CD4-positive, alpha-beta memory T cell (primary cell): ENCODE measurements at places on chromosomes 1 and 21.

DNA sequence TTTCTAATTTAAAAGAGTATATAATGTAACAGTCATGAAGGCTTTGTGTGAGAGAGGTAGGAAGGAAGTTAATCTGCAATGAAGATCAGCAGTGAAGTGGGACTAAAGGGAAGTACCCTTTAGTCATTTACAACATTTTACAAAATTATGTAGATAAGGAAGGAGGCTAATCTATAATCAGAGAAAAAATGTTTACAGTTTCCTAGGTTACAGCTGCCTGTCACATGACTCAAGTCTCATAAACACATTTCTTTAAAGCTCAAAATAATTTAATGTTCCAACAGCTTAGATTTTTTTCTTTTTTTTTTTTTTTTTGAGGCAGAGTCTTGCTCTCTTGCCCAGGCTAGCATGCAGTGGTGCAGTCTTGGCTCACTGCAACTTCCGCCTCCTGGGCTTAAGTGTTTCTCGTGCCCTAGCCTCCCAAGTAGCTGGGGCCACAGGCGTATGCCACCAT, 26.2 kb upstream of the CAP1 start:
- DNase-seq: peak; percentile 38

DNA sequence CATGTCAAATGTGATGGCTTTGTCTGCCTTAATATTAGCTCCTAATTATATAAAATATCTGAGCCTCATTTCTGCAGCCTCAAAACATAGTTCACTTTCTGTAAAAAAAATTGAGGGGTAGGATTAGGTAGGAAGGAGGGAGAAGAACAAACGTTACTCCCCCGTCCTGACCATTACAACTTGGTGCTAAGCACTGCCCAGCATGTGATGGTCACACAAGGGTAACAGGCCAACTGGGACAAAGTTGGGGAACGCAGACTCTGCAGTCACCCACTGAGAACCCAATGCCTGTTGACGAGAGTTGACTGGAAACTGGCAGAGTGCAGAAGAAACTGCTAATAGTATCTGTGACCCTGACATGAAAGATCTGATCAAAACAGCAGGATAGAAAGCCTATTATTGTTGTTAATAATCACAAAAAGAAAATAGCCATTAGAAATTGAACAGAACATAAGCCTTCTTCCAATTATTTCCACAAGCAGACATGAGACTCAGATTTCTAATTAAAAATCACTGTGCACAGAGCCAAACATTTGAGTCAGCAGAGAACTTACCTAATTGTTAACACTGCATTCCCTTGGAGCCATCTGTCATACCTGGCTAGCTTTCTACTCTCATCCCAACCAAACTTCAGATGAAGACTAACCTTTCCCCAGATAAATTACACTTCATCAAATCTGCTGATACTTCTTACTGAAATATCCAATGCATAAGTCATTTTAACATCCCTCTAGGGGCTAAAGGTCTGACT, 5.5 kb downstream of the SORT1 start:
- no peak for DNase-seq

GRCh38 chr1:218741852-218742251, 396.7 kb downstream of the TGFB2 start:
- no peak for DNase-seq

DNA sequence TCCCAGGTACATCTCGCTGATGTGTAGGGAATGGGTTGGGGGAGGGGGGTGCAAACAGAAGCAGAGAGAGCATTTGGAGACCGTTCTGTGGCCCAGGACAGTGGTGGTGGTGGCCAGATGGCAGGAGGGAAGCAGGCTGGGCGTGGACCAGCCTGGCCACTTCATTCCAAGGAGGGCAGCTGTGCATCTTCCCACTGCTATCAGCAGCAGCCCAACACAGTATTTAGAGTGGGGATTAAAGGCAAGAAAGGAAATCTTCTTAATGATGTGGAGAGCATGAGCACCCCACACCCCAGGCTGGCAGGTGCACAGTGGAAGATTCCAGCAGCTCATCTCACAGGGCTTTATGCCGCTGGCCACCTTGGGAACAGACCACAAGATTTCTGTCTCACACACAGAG, 198.7 kb downstream of the NPHP4 start:
- no peak for DNase-seq

DNA sequence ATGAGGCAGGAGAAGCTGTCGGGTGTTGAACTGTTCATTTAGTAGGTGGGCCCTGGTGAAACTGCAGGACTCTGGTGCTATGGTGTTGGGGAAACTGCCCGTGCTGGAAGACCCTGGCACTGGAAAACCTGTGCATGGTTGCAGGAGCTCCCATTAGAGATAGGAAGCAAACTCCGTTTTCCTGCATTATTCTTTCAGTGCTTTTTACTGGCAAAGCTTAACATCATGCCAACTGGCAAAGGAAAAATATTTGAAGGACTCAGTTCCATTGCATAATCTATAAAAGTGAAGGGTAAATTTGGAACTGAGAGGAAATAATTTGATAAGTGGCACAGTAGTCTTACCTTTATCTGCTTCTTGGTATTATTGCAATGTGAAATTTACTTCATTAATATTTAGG, 31.7 kb upstream of the MPC2 start:
- DNase-seq: no peak

DNA sequence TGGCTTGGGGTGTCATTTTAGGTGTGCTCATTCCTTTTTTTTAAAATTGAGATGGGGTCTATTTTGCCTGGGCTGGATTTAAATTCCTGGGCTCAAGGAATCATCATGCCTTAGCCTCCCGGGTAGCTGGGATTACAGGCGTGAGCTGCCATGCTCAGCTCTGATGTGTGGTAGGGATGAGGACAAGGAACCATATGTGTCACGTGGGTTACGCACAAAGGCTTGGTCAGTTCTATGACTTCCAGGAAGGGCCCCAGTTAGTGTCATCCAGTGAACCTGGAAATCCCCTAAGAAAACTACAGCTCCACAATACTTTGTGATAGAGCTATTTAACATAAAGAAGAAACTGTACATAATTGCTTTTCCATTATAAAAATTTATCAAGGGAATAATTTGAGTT, 6.7 kb upstream of the METTL25B start:
- DNase-seq: no peak

GRCh38 chr1:31765041-31765467, 914 bp upstream of the ADGRB2 start:
- no peak for DNase-seq

GRCh38 chr1:235504122-235504493, at the start of gene B3GALNT2:
B3GALNT2 (minus strand) TSS chr1:235504452; CDS start chr1:235504252, 200 bp downstream.
- DNase-seq: no peak

DNA sequence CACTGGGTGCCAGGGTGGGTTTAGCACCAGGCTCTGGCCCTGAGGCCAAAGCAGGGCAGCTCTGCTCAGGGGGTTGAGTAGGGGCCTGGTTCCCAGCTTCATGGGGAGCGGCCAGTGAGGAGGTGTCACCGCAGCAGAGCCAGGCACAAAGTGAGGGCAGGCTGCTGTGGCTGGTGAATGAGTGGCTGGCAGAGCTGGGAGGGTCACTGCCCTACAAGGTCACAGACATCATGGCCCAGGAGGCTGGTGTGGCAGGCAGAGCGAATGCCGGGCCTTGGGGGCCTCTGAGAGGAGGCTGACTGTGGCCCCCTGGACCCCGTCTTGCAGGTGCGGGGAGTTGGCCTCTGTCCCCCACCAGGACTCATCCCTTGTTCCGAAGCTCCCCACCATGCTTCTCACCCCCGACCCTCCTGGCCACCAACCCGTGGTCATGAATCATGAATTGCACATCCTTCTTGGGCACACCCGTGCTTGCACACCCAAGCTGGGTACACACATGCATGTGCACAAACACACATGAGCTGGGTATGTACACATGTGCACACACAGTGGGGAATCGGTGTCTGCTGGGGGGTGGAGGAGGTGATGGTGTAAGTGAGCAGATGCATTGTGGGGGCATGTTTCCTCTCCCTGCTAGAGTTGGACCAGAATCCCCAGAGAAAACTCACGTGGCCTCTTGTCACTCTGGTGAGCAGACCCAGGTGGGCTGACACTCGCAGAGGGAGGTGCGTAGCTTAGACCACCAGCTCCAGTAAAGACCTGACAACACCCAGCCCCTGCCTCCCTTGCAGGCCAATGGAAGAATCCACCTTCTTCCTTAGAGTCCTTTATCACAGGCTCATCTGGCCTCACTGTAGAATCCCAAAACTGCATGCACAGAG, 4.8 kb upstream of the GNB1 start:
- DNase-seq: no peak

- peak; percentile 41 for DNase-seq
These were observed 653 bp downstream of the FNDC10 start for GRCh38 chr1:1599030-1599934.

DNA sequence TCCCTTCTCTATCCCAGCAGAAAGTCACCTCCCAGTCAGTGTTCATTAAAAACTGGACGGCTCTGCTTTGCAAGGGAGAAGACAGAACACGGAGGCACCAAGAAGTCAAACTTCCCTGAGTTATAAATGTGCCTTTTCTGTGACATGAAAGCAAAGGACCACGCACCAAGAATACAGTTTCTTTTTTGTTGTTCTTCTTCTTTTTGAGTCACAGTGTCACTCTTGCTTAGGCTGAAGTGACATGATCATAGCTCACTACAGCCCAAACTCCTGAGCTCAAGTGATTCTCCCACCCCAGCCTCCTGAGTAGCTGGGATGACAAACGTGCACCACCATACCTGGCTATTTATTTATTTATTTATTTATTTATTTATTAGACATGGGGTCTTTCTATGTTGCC, 22.7 kb downstream of the GLUL start:
- no peak for DNase-seq

DNA sequence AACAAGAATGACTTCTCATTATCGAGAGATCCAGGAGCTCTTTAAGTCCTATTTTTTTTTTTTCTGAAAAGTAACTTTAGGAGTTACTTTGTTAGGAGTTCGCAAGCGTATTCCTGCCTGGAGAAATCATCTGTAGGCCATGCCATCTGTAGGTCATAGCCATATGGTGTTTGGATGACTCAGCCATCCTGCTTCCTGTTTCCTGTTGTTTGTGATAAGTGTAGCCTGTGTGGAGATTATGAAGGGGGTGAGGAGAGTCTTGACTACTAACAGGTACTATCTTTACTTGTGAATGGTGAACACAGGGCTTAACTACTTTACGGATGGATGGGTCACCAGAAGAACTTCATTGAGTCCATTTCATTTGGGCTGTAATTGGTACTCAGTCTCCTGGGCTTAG, 327.2 kb downstream of the PTPRU start:
- DNase-seq: no peak

- no peak for DNase-seq
These were observed 26.2 kb downstream of the RNF187 start for GRCh38 chr1:228513236-228513900.

GRCh38 chr1:17553975-17554700, 14.6 kb downstream of the ARHGEF10L start:
- no peak for DNase-seq

DNA sequence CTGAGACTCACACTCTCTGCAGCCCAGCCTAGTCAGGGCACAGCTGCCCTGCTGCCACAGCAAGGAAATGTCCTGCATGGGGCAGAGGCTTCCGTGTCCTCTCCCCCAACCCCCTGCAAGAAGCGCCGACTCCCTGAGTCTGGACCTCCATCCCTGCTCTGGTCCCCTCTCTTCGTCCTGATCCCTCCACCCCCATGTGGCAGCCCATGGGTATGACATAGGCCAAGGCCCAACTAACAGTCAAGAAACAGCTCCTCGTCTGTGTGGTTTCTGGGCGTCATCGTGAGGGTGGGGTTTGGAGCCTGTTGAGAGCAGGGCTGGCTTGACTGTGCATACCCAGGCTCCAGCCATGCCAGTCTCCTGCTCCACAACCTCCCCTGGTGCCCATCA, 19.5 kb downstream of the FAAH start:
- DNase-seq: peak; percentile 46

DNA sequence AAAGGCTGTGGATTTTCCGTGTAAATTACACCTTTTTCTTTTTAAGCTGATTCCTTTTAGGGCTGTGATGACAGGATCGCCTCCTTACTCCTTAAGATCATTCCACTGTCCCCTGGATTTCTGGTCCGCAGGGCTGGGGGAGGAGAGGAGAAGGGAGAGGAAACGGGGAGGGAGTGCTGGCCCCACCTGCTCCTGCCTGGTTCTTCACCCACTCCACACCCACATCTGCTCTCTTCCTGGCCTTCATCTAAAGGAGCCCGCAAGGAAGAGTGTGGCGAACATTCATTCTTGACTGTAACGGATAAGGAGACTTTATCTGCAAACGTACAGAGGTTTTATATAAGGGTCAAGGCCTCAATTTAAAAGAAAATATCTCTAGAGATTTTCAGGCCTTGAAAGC, 242.0 kb downstream of the RHOU start:
- DNase-seq: no peak

GRCh38 chr1:41347276-41347675, 14.0 kb upstream of the FOXO6 start:
- no peak for DNase-seq

DNA sequence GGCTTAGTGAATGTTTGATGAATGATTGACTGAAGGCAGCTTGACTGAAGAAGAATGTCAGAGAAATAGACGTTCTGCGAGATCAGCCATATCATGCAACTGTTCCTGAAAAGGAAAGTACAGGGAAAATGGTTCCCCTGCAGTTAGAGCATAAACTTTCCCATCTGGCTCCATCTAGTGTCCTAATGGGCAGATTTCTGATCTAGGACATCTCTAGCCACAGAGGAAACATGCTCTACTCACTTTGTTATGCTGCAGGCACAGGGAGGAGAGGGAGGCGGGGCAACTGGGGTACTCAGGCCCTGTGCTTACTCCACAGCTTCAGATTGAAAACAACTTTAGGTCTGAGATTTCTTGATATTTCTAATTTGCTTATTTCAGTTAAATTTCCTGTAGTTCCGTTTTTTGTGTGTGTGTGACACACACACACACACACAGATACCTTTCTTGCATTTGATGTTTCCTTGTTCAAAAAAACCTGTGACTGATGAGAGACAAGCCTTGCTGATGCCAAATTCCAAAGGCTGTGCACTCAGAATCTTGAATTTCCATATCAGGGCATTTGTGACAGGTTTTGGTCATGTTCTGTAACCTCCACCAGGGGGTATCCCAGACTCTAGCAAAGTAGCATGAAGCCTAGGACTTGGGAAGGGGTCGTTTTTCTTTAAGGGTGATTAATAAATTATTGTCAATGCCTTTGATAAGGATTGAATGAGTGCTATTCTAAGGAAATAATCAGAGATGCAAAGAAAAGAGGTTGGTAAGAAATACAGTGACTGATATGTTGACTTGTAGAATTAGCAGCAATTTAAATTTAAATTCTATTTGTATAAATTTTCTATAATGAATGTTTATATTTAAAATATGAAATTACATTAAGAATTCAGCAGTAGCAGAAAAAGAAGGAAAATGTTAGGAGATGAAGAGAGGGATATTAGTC, 139.7 kb upstream of the BEND5 start:
- no peak for DNase-seq

DNA sequence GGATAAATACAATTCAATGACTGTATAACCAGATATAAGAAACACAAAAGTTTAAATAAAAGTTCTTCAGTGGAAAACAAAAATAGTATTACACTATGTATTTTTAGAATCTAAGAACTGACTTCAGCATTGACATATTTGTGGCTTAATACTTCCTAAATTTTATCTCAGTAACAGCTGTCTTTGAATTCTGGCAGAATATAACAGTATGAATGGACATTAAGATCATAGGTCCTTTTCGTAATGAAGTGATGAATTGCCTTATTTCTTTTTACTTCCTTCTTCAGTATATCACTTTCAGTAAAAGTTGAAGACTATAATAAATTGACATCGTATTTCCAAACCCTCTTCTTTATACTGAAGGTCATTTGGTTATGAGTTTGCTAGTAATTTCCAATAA, 1030.0 kb downstream of the MRPL39 start:
- no peak for DNase-seq

GRCh38 chr1:231973830-231974229, 347.2 kb downstream of the DISC1 start:
- DNase-seq: peak; percentile 3

- DNase-seq: no peak
These were observed 8.7 kb downstream of the DNAJC6 start for GRCh38 chr1:65317866-65318653.

- no peak for DNase-seq
These were observed 194.0 kb upstream of the PLXNA2 start for GRCh38 chr1:208438112-208438699.
